ENCODE measurements at places on chromosomes 1 and 21. TPM values are rescaled to one million over a fixed set of nuclear protein-coding genes. Genes with fewer than 3 reads are reported as not detected.

The MYBPH gene
- polyA plus RNA-seq, result 0.09 TPM

GRCh38 chr1:209326076-209326475 is 257.4 kb upstream of the CAMK1G start:
- DNase-seq, result no peak

DNA sequence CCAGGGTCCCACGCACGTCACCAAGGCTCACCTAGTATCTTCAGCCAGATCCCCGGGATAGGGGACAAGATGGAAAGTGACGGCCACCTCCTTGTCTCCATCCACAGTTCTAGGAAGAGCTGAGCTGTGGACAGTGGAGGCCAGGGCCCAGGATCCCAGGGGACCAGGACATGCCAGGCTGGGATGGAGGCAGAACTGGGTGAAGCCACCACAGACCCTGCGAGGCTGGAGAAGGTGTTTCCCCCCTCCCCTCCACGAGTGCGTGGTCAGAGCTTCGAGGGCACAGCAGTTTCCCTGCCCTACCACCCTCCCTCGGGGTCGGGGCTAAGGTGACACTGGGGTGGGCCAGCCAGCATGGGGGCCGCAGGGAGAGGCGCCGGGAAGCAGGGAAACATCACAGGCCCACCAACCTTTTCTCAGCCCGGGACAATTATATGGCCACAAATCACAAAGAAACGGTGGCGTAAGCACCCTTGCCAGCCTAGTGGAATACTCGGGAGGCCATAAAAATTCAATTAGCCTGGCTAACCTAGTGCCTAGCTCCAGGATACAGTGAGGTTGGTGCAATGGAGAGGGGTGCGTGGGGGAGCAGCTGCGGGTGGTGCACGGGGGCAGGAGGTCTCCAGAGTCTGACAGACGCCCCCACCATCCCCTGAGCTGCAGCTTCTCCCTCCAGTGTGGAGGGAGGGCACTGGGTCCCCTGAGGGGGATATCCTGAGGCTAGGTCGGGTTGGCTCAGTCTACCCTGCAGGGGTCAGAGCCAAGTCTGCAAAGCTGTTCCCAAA is 13.4 kb downstream of the DRAXIN start:
- no peak for DNase-seq

DNA sequence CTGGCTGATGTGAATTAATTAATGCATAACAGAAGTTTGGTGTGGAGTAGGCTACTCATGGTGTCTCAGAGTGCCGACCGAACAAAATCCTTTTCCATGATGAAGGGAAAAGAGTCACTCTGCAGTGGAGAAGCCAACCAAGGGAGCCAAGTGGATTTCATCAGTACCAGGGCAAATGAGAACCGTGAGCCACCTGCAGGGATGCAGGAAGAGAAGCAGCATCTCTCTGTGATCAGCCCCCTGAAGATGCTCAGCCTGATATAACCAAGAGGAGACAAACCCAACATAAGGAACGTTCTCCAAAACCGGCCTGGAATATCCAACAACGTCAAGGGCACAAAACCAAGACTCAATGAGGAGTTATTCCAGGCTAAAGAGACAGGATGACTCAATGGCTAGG is 13.4 kb upstream of the LAPTM5 start:
- DNase-seq, result no peak

The SYT11 gene
- 44.8 TPM for polyA plus RNA-seq

DNA sequence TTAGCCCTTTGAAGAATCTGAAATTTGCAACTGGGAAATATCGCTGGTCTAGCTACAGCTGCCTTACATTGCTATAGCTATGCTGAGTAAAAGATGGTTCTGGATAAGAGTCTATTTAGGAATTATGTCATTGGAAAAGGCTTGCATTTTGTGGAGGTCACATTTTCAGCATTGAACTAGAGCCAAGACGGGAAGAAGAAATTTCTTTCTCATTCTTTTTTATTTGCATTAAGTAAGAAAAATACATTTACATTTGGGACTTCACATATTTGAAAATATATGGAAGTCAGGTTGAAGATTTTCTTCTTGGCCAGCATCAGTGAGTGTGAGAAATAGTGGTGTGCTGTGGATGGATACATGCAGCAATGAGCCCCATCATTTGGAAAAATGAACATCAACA is 291.6 kb downstream of the PTBP2 start:
- DNase-seq, result no peak

DNA sequence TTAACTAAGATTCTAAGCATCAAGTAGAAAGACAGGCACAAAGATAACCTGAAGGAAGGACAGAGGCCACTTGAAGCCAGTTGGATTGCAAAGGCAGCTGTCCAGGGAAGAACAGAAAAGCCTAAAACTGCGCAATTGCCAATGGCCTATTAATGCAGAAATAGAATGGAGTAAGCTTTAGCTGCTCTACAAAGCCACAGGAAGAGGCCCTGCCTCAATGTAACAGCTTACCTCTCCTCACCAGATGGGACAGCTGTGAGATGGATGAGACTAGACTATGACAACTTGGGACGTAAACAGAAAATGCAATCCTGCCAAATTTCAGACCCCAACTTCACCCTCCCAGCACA is 176.5 kb downstream of the EIF4G3 start:
- no peak for DNase-seq

DNA sequence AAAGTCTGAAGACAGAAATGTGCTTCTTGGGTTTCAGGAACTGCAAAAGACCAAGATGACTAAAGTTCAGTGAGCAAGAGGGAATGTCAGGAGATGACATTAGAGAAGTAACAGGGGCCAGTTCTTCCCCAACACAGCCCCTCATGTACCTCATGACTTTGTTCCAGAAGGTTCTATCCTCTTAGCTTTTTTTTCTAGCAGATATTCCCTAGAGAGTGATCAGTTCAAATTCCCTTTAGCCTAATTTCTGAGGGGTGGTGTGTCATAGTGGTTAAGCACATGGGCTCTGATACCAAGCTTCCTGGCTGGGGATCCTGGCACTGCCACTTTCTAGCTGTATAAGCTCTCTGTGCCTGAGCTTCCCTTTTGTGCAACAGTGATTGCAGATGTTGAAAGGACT is 108.0 kb downstream of the LBR start:
- no peak for DNase-seq

The ATAD3C gene
- polyA plus RNA-seq, result not detected

GRCh38 chr1:228684607-228685006 is 50.7 kb upstream of the RHOU start:
- DNase-seq, result no peak

- DNase-seq, result no peak
These were observed 60.9 kb upstream of the RGS2 start for GRCh38 chr1:192747943-192748342.

GRCh38 chr1:145719230-145720079 is at the start of gene CD160:
Gene CD160 (plus strand): TSS chr1:145719499. CDS start chr1:145728328, 8,829 bp downstream.
- DNase-seq, result no peak

DNA sequence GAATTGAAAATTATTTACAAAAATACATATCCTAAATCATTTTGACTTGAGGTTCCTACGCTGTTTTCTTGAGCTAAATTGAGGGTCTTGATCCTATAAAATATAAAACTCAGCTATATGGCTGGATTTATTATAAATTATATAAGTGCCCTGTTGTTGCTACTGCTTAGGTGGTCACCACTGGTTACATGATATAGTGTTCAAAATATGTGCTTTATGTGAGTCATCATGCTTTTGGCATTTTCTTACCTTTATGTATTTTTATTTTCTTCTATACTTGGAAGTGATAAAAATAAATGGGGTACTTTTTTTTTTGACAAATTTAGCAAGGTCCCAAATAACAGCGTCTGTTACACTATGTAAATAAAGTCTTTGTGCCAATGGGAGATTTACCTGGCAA is 31.1 kb upstream of the PTPRC start:
- DNase-seq, result no peak

DNA sequence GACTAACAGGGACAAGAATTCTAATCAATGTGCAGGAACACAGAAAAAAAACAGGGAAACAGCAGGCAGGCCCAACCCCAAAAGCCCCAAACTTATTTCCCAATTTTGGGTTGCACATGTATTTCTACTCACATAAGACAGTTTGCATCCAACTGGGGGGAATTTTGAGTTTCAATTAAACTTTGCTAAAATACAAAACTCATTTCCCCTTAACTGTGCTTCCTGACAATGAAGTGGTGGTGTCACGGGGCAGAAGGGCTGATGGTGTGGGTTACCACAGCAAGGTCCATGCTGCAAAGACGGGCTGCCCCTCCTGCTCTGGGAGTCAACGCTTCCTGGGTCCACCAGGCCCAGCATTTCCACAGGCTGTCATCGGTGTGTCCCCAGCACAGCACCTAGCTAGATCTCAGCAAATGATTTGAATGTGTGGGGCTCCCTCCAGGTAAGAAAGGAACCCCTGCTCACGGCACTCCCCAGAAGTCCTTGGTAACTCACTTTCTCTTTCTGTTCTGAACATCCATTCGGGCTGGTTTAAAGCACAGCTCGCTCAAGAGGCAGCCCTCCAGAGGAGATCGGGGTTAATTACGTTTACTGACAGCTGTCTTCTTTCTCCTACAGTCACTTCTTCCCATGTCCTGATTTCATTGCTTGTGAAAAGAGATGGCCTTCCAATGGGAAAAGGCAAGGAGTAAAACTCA is 27.4 kb downstream of the HIVEP3 start:
- no peak for DNase-seq

GRCh38 chr1:165631342-165632151 is 513 bp downstream of the MGST3 start:
- DNase-seq, result peak; percentile 62

- peak; percentile 20 for DNase-seq
These were observed 65.6 kb upstream of the PLA2G4A start for GRCh38 chr1:186763107-186763506.

The RBM11 gene
- not detected for polyA plus RNA-seq

- no peak for DNase-seq
These were observed 817 bp downstream of the EXTL1 start for GRCh38 chr1:26022404-26022779.

DNA sequence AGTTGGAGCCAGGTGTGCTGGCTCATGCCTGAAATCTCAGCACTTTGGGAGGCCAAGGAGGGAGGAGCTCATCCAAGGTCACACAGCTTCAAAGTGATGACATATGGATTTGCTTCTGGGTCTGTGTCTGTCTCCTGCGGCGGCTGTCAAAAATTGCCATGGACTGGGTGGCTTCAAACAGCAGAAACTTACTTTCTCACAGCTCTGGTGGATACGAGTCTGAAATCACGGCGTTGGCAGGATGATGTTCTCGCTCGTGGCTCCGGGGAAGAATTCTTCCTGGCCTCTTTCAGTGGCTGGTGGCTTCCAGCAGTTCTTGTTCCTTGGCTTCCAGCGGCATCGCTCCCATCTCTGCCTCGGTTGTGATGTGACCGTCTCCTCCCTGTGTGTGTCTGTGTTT is 314.8 kb upstream of the C1orf174 start:
- no peak for DNase-seq

All from AG04450 (cell line).